ENCODE measurements at places on chromosomes 12 and 14. TPM values are rescaled to one million over a fixed set of nuclear protein-coding genes. Genes with fewer than 3 reads are reported as not detected.

Gene ZC2HC1C
- total RNA-seq, result 0.89 TPM

Gene NELL2
- not detected for total RNA-seq

Gene ZDHHC22
- not detected for total RNA-seq

Gene TAS2R8
- total RNA-seq, result not detected

Gene PTHLH
- 13.4 TPM for total RNA-seq

Gene ZNF740
- total RNA-seq, result 14.8 TPM

Gene DBX2
- total RNA-seq, result not detected

Gene DEGS2
- total RNA-seq, result not detected

Measured in smooth muscle cell of the umbilical artery (primary cell).